ENCODE measurements at places on chromosomes 4 and X.
A peak's percentile ranks its signal among the peaks of the same experiment; 100 is the strongest.

DNA sequence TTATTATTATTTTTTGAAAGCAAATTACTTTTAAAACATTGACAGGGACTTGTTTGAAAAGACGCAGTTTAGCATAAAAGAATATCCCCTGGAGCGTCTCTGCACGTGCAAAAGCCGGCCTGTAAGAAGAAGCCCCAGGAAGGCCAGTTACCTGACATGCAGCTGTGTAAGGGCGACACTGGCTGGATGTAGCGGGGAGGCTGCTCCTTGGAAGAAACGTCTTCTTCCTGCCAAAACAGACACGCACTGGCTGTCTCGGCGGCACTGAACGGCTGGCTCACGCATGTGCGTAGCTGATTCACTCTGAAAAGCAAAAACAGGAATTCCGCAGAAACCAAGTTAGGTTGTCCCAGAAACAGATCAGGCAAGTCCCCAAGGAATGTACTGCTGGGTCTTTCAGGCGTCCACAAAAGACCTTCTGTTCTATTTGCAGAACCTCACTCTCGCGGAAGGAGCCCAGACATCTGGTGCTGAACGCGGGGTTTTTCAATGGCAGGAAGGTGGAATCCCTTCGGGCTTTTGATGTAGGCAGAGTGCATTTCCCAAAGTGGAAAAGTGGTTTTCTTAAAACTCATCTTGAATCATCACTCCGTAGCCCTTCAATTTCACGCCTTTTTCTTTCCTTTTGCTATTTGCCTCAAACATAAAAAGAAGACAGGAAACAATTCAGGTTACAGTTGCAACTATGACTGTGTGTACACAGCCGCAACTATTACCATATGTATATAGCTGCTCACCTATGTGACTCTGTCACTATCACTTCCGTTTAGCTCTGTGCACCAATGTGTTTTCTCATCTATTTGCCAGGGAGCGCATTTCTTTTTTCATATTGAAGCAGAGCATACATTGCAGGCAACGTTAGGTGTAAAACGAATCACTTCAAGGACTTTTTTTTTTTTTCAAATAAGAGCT is 38.1 kb upstream of the ARSH start:
- peak; percentile 3 for DNase-seq

DNA sequence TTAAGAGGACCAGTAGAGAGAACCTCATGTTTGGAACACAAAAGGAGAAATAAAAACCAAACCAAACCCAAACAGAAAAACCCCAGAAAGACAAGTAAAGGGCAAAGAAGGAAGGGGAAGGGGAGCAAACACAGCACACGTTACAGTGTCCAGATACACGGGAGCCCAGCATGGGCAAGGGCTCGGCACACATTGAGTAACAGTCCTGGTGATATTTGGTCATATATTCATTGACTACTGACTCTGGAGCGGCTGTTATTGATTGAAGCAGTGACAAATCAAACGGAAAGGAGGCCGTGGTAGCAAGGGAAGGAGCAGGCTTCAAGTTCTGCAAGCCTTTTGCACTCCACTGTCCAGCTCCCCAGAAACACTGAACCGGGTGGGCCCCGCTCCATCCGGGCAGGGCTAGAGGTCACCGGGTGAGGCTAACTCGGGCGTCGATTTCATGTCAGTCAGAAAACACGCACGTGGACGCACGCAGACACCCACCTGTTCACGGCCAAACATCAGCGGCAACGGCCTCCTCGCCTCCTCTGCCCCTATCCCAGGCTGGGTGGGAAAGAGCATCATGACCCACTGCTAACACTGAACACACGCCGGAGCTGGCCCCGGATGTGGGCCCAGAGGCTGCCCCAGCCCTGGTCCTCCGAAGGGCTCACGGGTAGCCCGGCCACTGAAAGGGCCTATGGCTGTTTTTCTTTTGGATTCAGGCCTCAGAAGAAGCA is 3.7 kb upstream of the IRAK1 start:
- DNase-seq = no peak

DNA sequence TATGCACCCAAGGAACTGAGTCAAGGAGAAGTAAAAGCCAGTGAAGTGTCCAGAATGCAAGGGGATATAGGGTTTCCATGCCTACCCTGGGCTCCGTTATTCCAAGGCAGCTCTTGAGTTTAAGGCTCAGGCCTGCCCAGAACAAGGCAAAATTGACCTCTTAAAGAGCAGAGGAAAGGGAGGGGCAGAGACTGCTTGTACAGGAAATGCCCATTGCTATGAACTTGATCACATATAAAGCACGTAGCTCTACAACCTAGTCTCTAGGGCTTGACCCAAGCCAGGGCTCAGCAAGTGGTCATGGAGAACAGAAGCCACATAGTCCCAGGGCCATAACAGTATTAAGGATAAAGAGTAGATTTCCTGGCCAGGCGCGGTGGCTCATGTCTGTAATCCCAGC is 58.2 kb upstream of the MSN start:
- no peak for DNase-seq

GRCh38 chrX:49853661-49854060 is 24.6 kb downstream of the PAGE4 start:
- DNase-seq = no peak

DNA sequence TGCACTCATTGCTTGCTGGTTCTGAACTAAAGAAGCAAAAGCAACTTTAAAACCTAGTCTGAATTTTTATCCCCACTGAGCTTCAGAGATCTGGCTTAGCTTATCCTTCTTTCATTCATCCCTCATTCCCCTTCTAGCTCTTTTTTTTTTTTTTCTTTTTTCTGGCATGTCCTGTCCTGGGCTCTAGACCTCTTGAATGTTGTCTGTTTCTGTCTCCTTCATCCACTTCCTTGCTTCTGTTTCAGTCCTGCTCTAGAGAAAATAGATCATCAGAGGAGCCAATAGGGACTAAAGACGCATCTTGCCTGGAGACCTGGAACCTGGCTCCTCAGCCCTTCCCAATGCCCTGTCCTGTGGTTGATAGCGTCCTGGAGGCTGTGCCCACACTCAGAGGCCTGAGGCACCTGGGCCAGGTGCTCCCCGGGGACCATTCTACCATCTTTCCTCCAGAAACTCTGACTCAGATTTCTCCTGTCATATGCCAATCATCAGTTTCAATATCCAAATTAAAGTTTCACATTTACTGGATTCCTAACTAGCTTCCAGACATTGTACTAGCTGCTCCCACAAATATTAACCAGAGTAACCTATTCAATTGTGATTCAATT is 115.7 kb upstream of the GATB start:
- no peak for DNase-seq

- no peak for DNase-seq
These were observed 39.3 kb upstream of the WWC2 start for GRCh38 chr4:183059797-183060196.

All from stimulated activated CD4-positive, alpha-beta T cell treated with anti-CD3 and anti-CD28 coated beads, Interleukin-4, amount 100 ng/mL, for 4 hours (primary cell).